ENCODE measurements at places on chromosomes 4 and X.

- no peak for DNase-seq
These were observed 191.7 kb upstream of the CPEB2 start for GRCh38 chr4:14810568-14810967.

DNA sequence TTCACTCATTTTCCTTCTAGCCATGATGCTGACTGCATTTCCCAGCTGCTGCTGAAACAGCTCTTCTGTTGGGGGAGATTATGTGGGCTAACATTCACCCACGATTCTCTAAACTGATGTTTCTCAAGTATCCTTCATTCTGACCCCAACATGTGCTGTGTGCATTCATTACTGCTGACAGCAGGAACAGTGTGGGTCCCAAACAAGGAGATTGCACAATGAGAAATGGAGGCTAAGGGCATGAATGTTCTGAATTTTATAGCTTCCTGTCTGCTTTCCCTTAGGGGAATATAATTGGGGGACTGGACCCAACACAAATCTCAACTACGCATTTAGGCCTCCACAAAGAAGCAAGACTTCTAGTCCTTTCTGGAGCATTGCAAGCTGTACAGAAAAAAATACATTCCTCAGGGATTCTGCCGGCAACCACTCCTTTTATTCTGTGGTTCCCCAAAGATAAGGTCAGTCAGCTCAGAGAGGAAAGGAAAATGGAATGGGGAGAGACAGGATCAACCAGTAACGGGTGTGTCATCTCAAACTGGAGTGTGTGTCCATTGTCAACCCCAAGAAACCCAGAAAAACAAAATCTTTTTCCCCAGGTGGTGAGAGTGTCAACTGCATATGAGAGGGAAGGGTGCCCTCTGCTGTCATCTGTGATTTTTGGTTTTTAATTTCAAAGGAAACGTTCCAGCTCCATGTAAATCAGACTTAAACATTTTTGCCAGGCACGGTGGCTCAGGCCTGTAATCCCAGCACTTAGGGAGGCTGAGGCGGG lies 81.5 kb upstream of the EGFL6 start:
- peak; percentile 2 for DNase-seq

DNA sequence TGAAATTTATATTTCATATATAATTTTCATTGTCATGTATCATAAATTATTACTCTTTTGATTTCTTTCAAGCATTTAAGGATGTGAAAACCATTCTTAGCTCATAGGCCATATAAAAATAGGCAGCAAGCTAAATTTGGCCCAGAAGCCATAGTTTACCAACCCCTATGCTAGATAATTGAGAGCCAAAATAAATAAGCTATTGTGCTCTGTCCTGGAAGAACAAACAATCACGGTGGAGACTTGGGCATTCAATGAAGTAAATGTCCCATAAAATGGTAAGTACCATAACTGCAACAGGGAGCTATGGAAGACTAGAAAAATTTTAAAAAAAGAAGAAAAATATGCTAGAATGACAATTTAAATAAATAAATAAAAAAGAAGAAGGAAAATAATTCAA lies 60.9 kb upstream of the PACRGL start:
- DNase-seq: no peak

- no peak for DNase-seq
These were observed 86.8 kb downstream of the REPS2 start for GRCh38 chrX:17033225-17033624.

- peak; percentile 18 for DNase-seq
These were observed 8.3 kb upstream of the BCOR start for GRCh38 chrX:40105835-40106675.

- no peak for DNase-seq
These were observed 13.1 kb downstream of the MED12 start for GRCh38 chrX:71131510-71131909.

GRCh38 chr4:15396157-15396800 lies 31.6 kb upstream of the C1QTNF7 start:
- DNase-seq: peak; percentile 32

GRCh38 chr4:181860668-181861067 lies 382.5 kb upstream of the TENM3 start:
- no peak for DNase-seq

DNA sequence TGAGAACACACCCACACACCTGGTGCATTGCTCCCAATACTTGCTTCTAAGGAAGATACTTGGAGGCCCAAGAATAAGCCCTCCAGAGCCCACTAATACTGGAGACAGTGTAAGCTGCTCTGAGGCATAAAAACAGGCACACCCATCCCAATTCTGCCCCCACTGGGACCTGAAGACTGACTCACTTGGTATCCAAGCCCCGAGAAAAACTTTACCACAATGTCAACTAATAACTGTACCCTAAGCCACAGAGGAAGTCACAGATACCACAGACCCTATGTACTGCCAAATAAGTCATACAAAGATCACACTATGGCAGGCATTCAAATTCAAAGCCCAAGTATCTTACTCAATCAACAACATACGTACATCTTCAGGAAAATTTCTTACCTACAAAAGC lies 398.2 kb upstream of the SPANXN1 start:
- no peak for DNase-seq

- no peak for DNase-seq
These were observed 51.8 kb downstream of the SCML1 start for GRCh38 chrX:17788956-17789562.

DNA sequence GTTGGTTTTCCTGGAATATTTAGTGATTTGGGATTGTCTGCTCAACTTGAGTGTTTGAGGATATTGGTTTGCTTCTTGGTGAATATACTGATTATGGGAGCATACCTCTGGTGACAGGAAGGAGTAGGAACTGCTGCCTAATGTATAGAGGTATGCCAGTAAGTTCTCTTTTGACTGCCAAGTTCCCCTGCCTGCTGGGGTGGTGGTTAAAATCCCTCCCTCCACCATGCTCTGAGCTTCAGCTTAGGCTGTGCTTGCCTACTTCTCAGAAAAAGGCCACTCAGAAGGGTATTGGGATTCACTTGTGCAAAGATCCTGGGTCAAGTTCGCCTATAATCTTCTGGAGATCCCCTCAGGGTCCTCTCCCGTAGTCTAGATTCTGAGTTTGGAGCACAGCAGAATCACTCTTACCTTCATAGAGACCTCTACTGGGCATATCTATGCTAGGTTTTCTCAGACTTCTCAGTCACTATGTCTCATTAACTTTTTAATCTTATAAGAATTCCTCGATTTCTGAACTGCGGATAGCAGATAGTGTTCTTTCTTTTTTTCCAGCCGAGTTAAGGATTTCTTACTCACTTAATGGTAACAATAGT lies 44.7 kb upstream of the DCK start:
- DNase-seq: no peak

GRCh38 chr4:90950385-90950841 lies 823.2 kb downstream of the CCSER1 start:
- DNase-seq: no peak

- DNase-seq: no peak
These were observed 189.1 kb downstream of the SPCS3 start for GRCh38 chr4:176508780-176509331.

GRCh38 chr4:46385946-46386345 lies 4.0 kb downstream of the GABRA2 start:
- DNase-seq: no peak

GRCh38 chr4:98603683-98604521 lies 54.5 kb downstream of the TSPAN5 start:
- DNase-seq: no peak

DNA sequence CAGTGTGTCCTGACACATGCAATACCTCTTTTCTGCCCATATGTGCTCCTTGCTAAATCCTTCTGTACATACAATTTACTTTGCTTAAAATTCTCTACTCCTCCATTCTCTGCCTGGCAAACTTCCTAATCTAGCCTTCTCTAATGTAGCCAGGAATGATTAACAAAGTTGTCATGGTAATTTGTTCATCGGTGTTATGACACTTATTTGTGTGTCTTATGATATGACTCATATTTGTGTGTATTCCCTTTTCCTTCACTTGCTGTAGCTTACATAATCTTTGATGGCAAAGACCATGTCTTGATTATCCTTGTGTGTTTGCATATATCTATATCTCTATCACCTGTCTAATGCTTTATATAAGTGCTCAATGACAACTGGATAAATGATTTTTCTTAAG lies 133.3 kb downstream of the COL25A1 start:
- no peak for DNase-seq

DNA sequence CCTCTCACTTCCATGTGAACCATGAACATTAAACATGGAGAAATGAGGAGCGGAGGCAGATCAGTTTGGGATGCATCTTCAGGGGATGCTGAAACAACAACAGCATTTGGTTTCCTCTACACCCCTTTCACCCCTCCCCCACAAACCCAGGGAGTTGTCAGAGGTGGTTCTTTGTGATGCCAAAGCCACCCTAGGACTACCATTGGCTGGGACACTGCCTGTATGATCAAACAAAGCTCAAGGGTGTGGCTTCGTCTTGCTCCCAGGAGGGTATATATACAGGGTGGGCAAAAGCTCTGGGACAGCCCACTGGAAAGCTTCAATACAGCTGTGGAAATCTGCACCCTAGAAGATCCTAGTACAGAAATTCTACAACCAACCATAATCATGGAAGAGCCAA lies at the start of gene SPANXN4:
Gene SPANXN4 (plus strand): TSS at position 301 of the 400 bp plus-strand sequence. CDS start 87 bp downstream, at position 388.
- no peak for DNase-seq

DNA sequence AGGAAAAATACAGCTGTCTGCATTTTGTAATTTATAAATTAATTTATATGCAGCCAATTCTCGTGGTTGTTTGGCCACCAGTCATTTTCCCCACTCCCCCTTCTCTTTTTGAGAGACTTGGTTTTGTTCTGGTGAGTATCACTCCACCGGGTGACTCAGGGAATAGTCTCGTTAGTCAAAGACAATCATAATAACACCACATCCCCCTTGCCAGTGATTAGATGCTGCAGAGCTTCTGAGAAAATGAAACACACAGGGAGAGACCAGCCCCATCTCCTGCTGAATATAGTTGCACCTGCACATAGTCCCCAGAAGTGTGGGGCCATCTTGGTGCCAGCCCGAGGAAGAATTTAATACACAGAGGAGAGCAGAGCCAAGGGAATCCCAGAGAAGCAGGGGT lies 8.0 kb upstream of the FNIP2 start:
- DNase-seq: no peak

GRCh38 chr4:188536826-188537225 lies 397.6 kb downstream of the TRIML1 start:
- DNase-seq: no peak

- DNase-seq: no peak
These were observed 6.9 kb downstream of the GPR50 start for GRCh38 chrX:151183233-151183753.

DNA sequence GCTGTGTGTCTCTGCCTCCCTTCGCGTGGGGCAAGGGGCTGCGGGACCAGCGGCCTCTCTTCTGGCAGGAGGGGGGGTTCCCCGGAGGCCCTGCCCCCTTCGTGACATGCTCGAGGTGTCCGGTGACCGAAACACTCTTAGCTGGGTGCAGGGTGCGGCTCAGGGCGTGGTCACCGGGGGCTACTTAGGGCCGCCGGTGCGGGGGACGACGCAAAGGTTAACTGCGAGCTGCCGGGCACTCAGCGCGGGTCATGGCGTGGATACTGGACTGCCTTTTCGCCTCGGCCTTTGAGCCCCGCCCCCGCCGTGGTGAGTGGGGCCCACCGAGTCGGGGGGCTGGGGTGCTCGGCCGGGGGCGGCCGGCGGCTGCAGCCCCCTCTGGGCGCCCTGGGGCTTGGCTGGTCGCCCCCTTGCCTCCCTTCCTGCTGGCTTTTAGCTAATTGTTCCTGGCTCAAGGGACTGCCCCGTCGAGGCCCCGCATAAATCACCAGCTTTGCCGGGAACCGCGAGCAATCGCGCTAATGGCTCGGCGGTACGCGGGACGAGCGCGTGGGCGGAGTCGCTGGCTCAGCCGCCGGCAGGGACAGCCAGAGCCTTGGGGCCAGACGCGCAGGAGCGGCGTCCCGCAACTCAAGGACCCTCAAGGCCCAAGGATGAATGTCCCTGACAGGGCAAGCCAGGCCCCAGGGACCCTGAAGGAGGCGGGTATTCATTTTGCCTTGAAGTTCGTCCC lies at the start of gene ARHGAP36:
Gene ARHGAP36 (plus strand): TSS at position 211 of the 733 bp plus-strand sequence. CDS start 23,320 bp downstream, outside the sequence.
- DNase-seq: no peak

DNA sequence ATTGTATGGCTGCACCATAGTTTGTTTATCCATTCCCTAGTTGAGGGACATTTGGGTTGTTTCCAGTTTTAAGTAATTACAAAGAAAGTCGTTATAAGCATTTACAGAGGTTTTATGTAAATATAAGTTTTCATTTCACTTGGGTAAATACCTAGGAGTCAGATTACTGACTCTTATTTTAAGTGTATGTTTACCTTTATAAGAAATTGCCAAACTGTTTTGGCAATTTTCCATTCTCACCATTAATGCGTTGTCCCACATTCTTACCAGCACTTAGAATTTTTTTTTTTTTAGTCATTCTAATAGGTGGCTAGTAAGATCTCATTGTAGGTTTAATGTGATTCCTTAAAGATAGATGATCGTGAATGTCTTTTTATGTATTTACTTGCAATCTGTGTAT lies 121.5 kb upstream of the NR3C2 start:
- DNase-seq: no peak

GRCh38 chr4:96775501-96775900 lies 935.6 kb downstream of the PDHA2 start:
- DNase-seq: no peak

- DNase-seq: no peak
These were observed 9.1 kb downstream of the RPGR start for GRCh38 chrX:38318196-38318595.

DNA sequence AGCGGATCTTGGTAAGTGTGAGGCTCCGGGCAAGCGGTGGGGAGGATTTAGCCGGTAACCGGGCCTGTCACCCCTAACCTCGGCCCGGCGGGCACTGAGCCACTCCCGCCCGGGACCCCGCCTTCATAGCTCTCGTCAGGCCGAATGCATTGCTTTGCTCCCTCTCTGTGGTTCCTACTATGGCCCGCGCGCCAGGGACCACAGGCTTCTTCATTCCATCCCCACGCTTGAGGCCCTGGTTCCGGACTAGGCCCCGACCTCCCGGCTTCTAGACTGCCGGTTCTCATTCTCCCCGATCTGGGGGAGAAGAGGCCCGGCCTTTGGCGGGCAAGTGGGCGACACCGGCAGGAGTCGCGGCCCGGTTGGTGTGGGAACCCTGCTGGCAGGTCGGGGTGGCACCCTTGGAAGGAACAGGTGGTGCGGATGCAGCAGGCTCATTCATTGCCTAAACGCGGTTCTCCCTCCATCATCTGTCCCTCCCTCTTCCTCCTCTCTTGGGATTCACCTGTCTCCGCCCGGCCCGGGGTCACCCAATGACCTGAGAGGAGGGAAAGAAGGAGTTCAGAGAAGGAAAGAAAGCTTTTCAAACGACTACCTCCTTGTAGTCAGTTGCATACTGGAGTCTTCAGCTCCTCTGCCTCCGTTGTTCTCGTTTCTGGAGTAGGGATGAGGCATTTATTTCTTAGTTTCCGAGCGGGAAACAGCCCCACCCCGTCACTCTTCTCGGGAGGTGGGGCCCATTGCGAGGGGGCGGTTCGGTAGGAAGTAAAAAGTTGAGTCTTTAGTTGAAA lies at the start of gene NDUFC1:
Gene NDUFC1 (minus strand): TSS at position 657 of the 791 bp plus-strand sequence. CDS start 6,679 bp downstream, outside the sequence.
- DNase-seq: no peak

GRCh38 chr4:88275949-88276515 lies 8.3 kb downstream of the PPM1K start:
- no peak for DNase-seq

All from T1000 (cell line).